ENCODE measurements at places on chromosomes 16 and 17.
A peak's percentile ranks its signal among the peaks of the same experiment; 100 is the strongest.

DNA sequence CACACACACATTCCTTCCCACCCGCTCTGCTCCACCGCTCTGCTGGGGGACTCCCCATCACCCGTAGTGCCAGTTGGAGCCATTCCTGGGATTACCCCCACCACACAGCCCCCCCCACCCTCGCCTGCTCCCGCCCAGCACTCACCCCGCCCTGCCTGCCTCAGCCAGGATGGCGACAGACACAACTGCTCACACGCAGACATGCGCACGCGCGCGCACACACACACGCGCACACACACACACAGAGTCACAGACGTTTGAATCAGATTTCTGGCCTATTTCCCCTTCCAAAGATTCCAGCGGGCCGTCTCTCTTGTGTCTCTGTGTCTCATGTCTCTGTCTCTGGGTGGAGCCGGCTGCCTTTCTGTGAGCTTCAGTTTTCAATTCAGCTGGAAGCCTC, 4.4 kb downstream of the CACNA1G start:
- peak; percentile 71 for DNase-seq

DNA sequence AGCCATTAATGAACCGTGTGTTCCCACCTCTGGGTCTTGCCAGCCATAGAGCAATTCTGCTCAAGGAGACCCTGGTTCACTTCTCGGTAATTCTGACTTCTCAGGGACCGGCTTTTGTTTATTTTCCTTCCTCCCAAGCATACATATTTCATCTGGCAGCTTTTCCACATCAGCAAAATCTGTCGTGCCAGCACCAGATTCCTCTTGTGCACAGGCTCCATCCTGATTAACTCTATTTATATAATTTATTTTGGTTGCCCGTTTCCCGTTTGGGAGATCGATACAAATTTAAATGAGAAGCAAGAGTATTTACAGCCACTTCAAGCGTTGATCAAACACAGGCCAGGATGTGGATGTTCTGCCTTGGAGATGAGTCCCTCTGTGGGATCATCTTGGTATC, 161.9 kb upstream of the XYLT1 start:
- no peak for DNase-seq

- no peak for DNase-seq
Measured at GRCh38 chr16:4914528-4915225, 22.3 kb downstream of the PPL start.

DNA sequence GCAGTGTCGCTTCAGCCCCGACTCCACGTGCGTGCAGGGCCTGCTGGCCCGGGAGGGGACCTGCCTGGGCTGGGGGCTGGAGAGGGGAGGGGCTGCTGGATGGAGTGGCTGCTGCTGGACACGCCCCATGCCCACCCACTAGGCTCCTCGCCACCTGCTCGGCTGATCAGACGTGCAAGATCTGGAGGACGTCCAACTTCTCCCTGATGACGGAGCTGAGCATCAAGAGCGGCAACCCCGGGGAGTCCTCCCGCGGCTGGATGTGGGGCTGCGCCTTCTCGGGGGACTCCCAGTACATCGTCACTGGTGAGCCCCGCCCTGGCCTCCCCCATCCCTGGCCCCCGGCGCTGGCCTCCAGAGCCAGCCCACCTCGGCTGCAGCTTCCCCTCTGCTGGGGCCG, 2.4 kb downstream of the BRICD5 start:
- no peak for DNase-seq

DNA sequence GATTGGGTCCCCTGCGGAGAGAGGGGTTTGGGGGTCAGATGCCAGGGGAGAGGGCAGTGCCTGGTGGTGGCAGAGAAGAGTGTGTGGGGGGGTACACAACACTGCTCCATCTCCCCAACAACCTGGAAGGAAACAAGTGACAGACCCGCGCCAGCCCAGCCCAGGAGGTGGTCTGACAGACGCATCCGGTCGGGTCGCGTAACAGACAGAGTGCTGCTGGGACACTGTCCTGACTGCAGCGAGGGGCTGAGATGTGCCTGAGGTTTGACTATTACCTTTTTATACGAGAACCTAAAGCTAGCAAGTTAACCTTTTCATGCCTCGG, 16.2 kb downstream of the UNC13D start:
- no peak for DNase-seq

All from EH (cell line).